ENCODE measurements at places on chromosomes 12 and 14.

DNA sequence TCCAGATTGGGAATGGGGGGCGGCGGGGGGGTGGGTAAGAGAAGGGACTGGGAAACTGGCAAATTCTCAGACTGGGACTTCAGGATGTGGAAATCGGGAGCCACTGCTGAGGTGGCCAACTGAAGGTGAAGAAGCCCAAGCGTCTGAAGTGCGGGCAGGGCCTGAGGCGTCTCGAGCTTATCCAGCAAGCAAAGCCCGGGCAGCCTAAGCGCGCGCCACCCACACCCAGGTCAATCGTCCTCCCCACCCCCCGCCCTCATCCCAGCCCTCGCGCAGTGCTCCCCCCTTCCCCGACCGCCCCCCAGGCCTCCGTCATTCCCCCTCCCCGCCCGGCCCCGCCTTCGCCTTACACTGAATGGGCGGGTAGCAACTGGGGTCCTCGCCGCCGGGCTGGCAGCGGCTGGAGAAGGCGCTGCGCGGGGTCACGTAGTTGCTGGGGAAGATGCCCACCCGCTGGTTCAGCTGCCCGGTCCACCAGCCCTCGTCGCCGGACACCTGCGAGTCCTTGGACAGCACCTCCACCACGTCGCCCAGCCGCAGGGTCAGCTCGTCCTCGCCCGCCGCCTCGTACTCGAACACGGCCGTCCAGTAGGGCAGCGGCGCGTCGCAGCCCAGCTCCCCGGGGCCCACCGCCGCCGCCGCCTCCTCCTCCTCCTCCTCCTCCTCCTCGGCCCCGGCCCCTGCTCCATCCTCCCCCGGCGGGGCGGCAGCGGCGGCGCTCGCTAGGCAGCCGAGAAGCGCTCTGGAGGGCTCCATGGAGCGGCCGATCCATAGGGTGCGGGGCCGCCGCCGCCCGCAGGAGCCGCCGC, 693 bp downstream of the MAP3K9 start:
- peak; percentile 20 for DNase-seq

GRCh38 chr12:45418520-45418919, 202.6 kb downstream of the ANO6 start:
- DNase-seq = no peak

DNA sequence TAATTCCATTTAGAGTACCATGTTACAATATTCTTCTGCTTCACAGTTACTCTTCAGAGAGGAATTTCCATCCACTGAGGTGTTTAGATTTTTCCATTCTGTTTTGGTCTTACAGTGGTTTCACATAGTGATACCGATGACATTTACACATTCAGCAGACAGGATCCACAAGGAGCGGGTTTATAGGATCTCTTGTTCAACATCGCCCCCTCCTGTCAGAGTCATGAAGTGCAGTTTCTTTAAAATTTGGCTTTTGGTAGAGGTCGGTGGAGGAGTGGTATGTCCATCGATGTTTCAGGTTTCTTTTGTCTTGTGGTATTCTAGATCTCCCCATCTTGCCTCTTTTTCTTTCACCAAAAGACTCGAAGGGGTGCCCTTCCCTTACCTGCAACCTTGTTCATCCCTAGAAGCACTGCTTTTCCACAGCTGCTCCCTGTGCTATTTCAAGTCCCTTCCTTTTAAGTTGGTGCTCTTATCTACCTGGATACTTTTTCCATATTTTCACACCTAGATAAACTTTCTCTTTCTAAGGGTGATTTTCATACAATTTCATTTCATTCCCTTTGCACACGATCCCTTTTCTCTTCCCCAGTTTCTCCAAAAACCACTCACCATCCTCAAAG, 181.3 kb downstream of the ITPR2 start:
- DNase-seq = peak; percentile 52

DNA sequence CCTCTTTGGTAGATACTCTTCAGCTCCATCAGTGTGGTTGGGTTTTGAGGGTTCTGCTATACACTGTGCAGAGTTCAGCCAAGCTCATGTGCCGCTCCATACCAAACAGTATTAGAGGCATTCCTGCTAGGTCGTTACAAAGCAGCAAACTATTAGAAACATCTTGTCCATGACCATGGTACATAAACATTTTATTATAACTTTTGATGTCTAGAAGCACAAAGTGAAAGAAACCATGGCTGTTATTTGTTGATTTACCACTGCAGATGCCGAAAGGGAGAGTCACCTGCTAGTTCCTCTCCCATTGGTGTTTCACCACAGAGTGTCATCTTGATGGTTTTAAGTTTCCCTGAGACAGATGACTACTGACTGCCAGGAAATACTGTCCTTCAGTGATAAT, 242.0 kb downstream of the ADAMTS20 start:
- DNase-seq = no peak

DNA sequence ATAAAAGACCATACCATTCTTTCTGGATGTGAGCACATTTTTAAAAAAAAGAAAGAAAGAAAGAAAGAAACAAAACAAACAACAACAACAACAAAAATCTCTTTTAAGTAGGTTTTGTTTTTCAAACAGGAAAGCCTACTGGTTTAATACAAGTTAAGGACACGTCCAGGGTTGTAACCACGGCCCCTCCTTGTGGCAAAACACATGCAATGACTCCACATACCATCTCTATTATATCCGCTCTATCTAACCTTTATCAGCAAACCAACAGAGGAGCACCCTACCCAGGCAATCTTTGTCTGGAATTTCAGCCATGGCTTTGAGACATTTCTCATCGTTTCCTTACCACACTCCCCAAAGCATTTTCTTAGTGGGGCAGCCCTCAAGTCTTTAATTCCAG, 360.5 kb upstream of the TMPO start:
- DNase-seq = no peak

DNA sequence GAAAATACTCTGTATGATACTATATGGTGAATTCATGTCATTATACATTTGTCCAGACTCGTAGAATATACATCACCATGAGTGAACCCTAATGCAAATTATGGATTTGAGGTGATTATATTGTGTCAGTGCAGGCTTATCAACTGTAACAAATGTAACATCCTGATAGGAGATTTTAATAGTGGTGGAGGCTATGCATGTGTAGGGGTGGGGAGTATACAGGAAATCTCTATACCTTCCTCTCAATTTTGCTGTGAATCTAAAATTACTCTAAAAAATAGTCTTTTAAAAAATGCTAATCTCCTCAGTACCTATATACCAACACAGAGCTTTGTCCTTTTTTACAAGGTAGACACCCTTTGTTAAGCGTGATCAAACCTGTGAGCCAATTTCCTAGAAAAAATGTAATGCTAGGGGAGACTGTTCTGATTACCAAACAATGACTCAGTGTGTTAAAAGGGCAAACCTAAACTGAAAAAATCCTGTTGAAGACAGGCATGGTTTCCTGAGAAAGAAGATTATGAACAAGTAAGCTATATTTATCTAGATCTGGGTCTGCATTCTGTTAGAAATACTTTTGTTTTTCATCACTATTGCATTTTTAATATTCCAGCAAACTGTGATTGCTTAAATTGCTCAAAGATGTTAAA, 170.9 kb downstream of the DUSP6 start:
- no peak for DNase-seq

DNA sequence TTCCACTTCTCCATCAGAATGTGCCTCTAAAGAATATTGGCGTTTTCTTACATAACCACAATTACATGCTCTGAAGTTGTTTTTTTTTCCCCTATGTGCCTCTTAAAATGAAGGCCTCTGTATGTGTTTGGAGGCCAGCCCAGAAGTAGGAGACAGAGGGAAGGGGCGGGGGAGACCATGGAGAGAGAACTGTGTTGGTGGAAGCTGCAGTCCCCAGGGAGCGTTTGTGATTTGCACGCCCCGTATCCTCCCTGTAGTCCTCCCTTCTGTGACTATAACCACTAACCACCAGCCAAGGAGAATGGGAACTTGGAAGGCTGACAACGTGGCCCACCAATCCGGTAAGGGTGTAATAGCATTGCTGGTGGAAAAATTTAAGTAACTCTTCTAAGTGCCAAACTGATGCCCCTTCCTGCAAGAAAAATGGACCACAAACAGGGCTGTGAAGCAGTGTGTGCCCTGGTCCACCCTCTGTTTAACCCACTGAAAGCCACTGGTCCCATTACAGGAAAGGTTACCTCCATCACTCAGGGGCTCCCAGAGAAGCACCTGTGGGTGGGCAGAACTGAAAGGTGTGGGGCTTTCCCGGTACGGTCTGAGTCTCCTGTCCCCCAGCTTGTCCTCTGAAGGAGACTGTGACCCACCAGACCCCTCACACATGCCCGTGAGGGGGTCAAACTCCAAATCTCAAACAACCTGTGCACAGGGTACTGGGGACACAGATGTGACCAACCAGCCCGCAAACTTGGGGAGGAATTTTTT, 36.8 kb downstream of the CCDC88C start:
- no peak for DNase-seq

DNA sequence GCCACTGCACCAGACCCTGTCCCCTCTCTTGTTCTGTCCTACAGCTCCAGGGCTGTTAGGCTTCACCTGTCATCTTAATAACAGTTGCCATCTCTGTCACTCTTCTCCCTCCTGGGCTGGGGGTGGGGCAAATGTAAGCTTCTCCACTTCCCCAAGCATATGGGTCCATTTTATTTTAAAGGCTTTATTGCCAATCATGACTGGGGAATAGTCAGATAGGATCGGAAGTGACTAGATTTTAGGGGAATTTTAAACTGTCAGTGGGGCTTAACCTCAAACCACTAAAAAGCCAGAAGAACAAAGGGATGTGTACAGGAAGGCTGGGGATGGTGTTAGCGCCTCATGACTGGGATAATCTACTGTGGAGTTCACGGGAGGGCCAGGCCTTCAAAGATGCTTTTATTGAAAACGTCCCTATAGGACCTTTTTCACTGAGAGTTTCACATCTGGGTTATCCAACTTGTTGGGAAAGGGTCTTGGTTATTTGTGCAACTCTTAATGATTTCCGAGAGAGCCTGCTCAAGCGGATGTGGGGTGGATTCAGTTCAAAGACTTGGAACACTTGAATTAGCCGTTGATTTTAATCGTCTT, 41.6 kb downstream of the CHST11 start:
- DNase-seq = no peak

DNA sequence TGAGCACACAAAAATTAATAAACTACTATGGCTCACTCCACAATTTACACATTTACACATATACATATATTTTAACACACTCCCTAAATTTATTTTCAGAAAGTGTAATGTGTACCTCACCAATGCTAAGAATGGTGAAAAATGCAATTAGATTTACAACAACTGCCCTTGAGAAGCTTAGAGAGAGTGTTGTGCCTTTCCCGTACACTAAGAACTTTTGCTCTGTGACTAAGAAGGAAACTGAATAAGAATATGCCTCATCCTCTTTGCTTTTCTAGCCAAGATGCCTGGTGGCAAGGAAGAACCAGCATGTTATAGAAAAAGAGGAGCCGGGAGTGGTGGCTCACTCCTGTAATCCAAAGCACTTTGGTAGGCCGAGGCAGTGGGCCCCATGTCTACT, 62.3 kb downstream of the SINHCAF start:
- DNase-seq = no peak

- no peak for DNase-seq
Measured at GRCh38 chr14:22418631-22419030, 170.4 kb downstream of the DAD1 start.

DNA sequence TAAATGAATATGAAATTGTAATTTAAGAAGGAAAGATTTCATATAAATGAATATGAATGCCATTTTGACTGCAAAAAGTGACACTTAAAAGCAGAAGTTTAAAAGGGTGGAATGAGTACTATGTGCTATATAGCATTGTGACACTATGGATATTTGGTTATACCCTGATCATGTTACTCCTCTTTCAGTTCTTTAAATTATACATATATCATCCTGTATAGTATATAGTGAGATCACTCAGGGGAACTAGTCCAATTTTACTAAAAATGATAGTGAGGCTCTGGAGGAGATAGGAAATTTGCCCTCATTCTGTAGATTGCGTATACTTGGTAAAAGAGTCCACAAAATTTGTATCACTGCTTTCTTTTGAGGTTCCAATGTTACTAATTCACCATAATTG, 155.7 kb upstream of the BTG1 start:
- DNase-seq = no peak

DNA sequence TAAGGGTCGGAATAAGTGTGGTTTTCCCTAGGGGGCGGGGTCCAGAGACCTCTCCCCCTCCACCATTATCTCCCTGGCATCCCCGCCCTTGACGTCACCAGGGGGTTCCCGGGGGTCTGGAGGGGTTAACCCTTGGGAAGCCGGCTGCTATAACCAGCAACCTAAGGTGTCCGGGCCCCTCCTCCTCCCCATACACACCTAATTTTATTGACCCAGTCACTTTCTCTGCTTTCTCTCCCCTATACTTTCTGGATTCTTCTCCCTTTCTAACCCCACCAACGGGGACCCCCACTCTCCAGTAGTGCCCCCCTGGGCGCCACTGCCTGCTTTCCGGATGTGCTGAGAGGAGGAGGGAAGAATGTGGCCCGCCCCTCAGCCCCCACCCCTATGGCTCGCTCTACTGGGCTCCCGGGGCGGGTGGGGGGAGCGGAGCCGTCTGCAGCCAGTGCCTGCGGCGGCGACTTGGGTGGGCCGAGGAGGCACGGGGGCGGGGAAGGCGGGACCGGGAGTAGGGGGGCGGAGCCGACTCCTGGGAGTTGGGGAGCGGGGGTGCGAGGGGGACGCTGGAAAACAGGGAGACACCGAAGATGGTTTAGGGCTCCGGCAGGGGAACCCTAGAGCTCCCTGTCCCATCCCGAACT, 1.8 kb downstream of the GLI1 start:
- no peak for DNase-seq

DNA sequence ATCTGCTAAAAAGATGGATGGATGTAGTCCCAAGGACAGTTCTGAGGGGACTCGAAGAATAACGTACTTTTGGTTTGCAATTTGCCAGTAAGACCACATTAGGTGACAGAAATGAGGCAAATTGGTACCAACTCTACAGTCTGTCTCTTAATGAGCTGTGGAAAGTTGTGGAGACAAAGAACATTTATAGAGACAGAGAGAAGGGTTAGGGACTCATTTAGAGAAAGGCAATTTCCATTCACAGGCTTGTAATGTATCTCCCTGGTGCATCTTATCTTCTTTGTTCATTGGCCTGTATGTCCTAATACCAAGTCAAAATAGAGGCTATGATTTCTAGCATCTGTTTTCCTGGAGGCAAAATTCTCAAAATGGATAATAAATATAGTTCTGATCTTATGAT, 177.5 kb downstream of the ANO4 start:
- no peak for DNase-seq

DNA sequence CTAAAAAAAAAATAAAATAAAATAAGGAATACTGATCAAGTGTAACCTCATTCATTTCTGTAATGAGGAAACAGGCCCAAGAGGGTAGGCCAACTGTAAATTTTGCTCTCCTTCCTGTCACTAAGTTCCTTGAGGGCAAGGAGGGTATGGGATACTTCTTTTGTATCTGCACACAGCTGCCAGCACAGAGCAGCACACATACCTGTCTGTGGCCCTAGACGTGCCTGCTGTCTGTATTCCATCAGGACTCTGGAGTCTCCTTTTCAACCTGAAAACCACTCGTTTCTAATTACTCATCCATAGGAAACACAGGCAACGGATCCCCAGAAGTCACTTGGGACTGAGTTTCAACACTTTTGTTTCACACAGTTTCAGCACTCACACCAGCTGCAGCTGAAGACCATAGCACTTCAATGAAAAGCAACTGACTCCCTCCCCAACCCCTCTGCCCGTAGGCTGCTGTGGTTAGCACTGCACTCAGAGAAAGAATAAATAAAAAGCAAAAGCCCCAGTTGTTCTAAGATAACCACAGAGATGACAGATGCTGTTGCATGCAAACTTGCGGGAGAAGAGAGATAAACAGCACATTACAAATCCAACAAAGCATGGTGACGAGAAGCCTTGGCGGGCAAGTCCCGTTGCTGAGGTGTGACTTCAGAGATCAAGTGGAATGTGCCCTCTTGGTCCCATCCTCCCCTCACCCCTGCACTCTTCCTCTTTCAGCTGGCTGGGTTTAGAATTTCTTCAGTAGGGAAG, 24.9 kb downstream of the CRACR2A start:
- DNase-seq = no peak
